ENCODE measurements at places on chromosomes 7 and 10.

- no peak for DNase-seq
Observed at GRCh38 chr10:131311661-131312477, at the start of gene TCERG1L. TSS of gene TCERG1L (minus strand) at chr10:131311721. CDS start at chr10:131311635, 86 bp downstream.

GRCh38 chr10:12649012-12649584 lies 299.8 kb downstream of the CAMK1D start:
- DNase-seq: no peak

DNA sequence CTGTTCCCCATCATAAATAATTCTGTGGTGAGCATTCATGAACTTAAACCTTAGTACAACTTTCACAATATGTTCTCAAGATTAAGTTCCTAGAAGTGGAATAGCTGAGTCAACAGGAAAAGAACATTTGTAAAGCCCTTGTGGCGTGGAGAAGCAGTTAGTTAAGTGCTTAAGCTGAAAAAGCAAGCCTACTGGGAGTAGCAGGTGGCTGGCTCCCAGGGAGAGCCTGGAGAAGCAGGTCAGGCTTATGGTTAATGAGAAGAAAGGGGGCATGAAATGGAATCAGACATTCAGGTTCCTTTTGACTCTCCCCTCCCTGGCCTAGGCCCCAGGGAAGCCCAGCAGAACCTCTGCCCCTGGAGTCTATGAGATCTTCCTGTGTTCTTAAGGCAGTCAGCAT lies 35.3 kb downstream of the VSTM4 start:
- DNase-seq: peak; percentile 81

DNA sequence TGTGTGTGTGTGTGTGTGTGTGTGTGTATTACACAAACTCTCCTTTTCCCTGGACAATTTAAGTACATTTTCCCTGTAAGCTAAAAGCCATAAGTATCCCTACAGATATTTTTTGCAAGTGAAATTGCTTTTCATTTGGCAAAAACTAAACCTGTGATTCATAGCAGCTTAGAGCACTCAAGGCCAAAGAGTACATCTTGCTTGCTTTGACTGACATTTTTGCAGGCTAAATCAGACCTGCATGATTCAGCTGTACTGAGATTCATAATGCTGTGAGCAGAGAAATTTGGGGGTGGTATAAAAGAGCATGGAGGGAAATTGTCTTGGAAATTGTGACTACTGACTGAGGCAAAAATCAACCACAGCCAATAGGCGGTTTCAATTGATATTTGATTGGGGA lies 500.4 kb downstream of the GFRA1 start:
- DNase-seq: peak; percentile 93

DNA sequence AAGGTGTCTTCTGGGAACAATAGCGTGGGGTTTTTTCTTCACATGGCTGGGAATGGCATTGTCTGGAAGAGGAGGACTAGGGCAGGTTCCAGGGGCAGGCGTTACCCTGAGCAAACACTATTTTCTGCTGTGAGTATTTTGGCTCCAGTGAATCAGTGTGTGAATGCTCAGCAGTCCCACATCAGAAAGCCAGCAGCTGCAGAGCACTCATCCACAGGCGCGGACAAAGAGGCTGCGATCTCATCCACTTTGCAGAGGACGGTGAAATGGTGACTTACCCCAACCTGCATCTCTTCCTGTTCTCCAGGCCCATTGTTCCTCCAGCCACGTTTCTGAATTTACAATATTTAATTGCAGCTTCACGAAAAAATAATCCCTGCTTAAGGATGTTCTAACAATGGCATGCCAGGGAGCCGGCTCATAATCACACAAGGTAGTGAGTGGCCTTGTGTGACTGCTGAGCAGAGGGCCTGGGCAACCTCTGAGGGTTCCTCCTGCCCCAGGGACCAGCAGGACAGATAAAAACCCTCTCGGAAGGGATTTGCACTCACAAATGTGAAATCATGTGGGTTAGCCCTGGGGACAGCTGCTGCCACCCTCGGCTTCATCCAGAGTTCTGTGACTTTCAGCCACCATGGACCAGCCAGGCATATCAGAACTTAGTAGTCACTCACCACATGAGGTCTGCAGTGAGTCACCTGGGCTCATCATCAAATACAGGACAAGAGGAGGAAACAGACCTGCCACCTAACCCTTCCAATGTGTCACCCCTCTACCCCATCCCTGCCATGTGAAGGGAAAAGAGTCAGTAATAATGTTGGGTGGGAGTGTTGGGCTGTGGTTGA lies 65.0 kb upstream of the EN2 start:
- no peak for DNase-seq

- DNase-seq: no peak
Observed at GRCh38 chr10:84607044-84607443, 278.7 kb downstream of the CCSER2 start.

GRCh38 chr7:158432369-158433341 lies 155.0 kb downstream of the PTPRN2 start:
- DNase-seq: peak; percentile 98

DNA sequence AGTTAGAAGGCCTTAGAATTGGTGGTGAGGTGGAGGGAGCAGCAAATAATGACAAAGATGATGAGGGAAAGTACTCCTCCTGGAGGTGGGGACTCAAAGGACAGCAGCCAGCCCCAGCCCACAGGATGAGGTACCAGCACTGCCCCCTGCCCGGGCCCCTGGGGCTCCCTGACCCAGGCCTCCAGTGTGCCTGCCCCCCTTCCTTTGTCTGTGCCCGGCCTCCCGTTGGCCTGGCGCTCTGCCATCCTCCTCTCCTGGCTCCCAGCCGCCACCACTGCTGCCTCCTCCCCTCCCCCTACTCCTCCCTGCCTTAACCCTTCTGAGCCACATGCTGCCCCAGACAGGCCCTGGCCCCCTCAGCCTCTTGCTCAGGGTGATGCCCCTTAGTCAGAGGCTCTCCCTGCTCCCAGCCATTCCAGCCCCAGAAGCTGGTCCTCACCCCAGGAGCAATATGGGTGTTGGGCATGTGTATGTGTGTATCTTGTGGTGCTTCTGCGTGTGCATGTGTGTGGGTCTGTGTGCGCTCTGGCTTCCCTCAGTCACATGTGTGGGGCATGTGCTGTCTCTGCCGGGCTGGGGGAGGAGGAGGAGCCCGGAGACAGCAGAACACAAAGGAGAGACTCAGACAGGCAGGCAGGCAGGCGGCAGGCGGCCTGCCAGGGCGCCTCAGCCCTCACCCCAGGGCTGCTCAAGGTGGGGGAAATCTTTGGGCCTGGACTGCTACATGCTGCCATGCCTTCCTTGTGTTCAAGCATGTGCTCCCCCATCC lies 2.6 kb downstream of the LDB1 start:
- peak; percentile 83 for DNase-seq

DNA sequence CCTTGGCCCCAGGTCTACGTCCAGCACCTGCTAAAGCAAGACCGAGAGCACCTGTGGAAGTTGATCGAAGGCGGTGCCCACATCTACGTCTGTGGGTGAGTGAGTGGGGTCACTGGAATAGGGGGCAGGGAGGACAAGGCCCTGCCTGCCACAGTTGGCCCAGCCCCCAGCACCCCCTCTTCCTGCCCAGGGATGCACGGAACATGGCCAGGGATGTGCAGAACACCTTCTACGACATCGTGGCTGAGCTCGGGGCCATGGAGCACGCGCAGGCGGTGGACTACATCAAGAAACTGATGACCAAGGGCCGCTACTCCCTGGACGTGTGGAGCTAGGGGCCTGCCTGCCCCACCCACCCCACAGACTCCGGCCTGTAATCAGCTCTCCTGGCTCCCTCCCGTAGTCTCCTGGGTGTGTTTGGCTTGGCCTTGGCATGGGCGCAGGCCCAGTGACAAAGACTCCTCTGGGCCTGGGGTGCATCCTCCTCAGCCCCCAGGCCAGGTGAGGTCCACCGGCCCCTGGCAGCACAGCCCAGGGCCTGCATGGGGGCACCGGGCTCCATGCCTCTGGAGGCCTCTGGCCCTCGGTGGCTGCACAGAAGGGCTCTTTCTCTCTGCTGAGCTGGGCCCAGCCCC lies 8.1 kb downstream of the TMEM120A start:
- DNase-seq: no peak

GRCh38 chr7:89987665-89988064 lies 166.6 kb upstream of the STEAP1 start:
- DNase-seq: no peak

GRCh38 chr10:48786606-48787282 lies 102.1 kb downstream of the WDFY4 start:
- DNase-seq: no peak

DNA sequence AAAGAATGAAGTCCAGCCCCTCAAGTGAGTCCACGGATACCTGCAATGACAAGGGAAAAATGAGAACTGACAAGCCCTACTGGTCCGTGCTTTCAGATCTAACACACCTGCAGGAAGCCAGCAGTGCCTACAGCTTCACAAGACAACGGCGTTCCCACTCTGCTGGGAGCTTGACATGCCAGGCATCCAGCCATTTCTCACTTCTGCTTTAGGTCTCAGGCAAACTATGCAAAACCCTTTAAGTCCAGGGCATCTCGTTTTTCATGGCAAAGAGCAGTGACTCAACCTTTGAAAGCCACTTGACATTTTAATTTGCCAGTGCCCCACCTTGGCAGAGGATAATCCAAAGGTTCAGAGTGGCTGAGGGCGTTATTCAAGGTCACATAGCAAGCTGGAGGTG lies 49.1 kb upstream of the GPAM start:
- no peak for DNase-seq

DNA sequence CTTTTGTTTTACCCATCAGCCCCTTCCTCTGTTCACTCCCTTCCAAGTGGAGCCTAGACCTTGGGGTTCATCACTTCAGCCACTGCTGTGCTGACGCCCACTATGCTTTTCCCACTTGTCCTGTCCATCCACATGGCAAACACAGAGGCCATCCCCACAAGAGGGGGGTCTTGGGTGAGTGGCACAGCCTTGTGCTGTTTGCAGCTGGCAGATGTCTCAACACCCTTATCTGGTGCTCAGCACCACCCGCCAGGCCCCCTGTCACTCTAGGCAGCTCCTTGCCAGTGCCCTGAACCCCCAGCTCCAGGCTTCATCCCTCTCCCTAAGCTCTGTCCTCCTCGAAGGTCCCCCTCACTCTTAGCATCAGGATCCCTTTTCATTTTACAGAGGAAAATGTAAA lies 13.1 kb downstream of the BLVRA start:
- DNase-seq: no peak

GRCh38 chr10:14052931-14053330 lies 277.8 kb downstream of the FRMD4A start:
- peak; percentile 24 for DNase-seq

DNA sequence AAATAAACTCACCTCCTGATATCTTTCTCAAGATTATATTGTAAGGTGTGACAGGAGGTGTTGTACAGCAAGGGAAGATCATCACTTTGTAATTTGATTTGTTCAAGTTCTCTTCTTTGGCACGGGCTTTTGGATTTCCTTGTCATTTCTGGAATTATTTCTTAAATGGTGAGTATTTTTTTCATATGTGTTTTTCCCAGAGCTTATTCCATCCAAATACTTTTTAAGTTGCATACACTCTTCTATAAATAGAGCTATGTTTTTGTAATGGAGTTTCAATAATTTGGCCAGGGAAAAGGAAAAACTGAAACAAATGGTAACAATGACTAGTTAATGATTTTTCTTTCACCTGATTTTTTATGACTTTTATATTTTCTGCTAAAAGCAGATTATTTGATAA lies 92.5 kb downstream of the CFAP58 start:
- DNase-seq: no peak

All from amniotic epithelial cell (primary cell).